Inflammatory macrophage treated with lipopolysaccharide for 1 hour (primary cell): ENCODE measurements at places on chromosomes 12 and 14.
A peak's percentile ranks its signal among the peaks of the same experiment; 100 is the strongest.

- no peak for DNase-seq
Observed at GRCh38 chr14:73393375-73393774, 65.0 kb downstream of the NUMB start.

DNA sequence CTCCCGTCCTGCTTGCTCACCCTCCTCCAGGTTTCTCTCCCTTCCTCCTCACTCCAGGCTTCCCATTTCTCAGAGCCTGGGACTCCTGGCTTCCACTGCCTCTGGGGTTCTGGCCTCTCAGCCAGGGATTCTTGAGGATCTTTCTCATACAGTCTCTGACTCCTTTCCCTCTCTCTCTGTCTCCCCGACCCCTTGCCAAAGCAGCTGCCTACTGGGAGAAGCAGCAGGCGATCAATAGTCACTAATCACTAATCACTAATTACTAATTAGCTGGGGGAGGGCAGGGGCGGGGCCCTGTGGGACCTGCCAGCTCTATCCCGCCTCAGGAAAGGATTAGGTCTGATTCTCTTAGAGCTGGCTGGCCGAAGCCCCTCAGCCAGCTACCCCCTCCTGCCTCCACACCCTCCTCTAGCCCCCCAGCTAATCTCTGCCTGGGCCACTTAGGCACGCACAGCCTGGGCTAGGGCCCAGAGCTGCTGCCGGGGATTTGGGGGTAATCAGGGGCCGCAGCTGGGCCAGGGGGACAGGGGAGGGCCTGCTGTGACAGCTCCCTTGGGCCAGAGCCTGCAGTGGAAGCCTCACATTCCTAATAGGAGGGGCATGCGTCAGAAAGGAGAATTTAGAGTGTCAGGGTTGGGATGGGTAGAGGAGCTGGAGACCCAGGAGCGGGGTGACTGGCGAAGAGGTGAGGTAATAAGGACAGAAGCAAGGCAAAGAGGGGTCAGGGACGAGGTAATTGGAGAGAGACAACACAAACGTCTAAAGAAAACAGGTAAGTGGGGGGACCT, 2.8 kb downstream of the NXPH4 start:
- no peak for DNase-seq

GRCh38 chr12:111645433-111645832, 40.3 kb downstream of the BRAP start:
- no peak for DNase-seq

GRCh38 chr12:11556682-11557081, 92.8 kb upstream of the ETV6 start:
- DNase-seq = no peak

- DNase-seq = no peak
Observed at GRCh38 chr12:115268451-115268850, 584.5 kb upstream of the TBX3 start.

GRCh38 chr12:65168681-65169319, 583 bp upstream of the LEMD3 start:
- DNase-seq = peak; percentile 13
